ENCODE measurements at places on chromosomes 2 and 18.

DNA sequence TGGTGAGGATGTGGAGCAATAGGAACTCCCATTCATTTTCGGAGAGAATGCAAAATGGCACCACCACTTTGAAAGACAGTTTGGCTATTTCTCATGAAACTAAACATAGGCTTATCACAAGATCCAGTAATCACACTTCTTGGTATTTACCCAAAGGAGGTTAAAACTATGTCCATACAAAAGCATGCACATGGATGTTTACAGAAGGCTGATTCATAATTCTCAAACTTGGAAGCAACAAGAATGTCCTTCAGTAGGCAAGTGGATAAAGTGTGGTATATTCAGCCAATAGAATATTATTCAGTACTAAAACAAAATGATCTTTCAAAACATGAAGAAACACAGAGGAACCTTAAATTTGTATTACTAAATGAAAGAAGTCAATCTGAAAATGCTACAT, 440.6 kb downstream of the FBXO15 start:
- no peak for DNase-seq

GRCh38 chr2:220090050-220090449, 462.6 kb downstream of the SLC4A3 start:
- DNase-seq, result no peak

- no peak for DNase-seq
Measured at GRCh38 chr2:168300460-168300859, 53.1 kb upstream of the STK39 start.

GRCh38 chr18:12791610-12792009, 88.8 kb downstream of the PSMG2 start:
- DNase-seq, result no peak

GRCh38 chr2:2286592-2286991, 44.5 kb downstream of the MYT1L start:
- DNase-seq, result no peak

GRCh38 chr2:102004581-102004980, 12.8 kb downstream of the IL1R2 start:
- DNase-seq, result no peak

- DNase-seq, result peak; percentile 6
Measured at GRCh38 chr2:189142893-189143759, 36.4 kb downstream of the COL5A2 start.

DNA sequence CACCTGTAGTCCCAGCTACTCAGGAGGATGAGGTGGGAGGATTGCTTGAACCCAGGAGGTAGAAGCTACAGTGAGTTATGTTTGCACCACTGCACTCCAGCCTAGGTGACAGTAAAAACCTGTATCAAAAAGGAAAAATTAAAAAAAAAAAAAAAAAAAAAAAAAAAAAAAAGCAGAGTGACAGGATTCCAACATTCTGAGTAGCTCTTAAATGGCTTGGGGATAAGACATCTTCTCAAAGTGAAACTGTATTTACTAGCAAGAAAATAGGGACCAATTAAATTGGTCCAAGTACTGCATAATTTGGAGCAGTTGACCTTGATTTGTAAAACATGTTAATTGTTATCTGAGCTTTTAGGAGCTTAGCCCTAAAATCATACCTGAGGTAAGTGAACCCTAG, 65.7 kb upstream of the TMEM247 start:
- no peak for DNase-seq

- DNase-seq, result no peak
Measured at GRCh38 chr2:207472343-207473048, 57.3 kb upstream of the CREB1 start.

DNA sequence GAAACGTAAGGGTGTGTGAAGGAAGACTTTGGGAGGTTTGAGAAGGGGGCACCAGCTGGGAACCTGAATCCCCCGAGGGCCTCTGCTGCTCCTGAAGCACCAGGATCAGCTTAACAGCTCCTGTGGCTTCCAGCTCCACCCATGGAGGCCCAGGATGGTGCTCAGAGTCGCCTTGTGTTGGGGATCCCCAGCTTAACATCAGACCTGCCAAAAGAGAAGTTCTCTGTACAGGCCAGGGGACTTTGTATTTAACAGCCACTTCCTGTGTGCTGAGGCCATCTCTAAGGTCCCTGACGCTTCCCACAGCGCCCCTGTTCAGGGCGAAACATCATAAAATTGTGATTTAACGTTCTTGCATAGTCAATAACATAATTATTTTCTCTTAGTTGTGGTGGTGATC, 77.5 kb downstream of the NCK2 start:
- no peak for DNase-seq

- no peak for DNase-seq
Measured at GRCh38 chr2:98907966-98908905, 27.8 kb downstream of the CRACDL start.

DNA sequence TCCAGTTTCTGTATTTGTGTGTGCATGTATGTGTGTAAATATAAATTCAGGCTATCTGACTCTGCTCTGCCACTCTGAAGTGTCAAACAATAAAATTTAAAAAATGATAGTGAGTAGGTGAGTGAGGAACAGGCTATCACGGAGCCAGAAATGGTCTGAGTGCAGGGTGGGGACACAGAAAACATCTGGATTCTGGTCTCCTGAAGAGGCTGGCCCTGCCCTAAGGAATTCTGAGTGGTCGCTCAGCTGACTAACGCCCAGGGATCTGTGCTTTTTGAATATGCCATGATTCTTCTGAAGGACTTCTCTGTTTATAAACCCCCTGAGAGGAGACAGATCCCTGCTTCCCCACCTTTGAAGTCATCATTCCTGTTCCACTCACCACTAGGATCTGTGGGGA, 353.9 kb upstream of the GYPC start:
- DNase-seq, result no peak

DNA sequence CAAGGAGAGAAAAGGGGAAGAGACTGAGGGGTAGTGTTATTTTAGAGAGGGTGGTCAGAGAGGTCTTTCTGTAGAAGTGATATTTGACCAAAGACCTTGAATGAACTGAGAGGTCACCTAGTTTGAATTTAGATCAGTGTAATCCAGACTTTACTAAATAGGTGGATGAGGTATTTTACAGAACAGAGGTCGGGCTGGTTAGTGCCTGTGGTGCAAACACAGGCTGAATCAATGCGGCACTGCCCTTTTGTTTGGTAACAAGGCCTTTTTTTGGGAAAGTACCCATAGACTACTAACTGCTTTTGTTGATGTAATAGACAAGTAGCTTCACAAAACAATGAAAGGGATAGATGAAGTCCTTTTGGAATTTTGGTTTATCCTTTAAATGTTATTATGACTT, 15.9 kb downstream of the RAPGEF4 start:
- DNase-seq, result no peak

DNA sequence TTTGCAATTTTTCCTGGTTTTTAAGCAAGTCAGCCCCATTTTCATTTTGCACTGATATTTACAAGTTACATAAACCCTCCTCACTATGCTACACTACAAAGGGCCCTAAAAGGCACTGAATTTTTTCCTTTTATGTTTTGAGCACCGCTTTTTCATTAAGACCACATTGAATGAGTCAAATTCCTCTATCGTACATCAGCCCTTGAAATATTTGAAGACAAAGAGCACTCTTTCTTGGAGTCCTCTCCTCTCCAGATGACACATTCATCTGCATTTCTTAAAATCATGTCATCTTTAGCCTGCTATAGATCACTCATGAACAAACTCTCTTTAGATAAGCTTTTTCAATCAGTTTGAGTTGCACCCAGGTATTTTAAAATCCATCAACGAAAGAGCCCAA, 306.6 kb upstream of the SOX11 start:
- no peak for DNase-seq

DNA sequence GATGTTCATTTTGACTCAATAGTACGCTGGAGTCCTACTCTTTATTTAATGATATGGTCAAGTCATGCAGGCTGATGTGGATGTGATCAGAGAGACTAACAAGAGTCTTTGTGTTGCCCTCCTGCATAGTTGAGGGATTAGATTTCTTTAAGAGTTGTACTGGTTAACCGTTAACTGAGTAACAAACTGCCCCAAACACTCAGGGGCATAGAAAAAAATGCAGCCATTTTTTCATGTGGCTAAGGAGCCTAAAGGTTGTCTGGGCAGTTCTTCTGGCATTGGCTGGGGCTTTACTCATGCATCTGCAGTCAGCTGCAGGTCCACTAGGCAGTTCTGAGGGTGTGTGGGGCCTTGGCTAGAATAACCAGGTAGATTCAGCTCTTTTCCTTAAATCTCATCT, 32.5 kb downstream of the DOCK10 start:
- no peak for DNase-seq

DNA sequence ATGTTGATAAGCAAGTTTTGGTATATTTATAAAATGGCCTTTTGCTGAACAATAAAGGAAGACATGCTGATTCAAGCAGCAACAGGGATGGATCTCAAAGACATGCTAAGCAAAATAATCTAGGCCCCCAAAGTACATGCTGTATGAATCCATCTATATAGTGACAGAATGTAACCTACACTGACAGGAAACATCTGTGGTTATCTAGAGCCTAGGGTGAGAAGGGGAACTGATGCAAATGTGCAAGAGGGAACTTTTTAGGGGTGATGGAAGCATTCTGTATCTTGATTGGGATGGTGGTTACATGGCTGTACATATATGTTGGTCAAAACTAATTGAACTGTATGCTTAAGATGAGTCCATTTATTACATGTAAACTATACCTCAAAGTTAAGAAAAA, 24.2 kb downstream of the CNRIP1 start:
- no peak for DNase-seq

GRCh38 chr18:37578886-37579513, 13.4 kb upstream of the CELF4 start:
- DNase-seq, result no peak

GRCh38 chr18:11663439-11664029, 25.5 kb upstream of the GNAL start:
- no peak for DNase-seq

DNA sequence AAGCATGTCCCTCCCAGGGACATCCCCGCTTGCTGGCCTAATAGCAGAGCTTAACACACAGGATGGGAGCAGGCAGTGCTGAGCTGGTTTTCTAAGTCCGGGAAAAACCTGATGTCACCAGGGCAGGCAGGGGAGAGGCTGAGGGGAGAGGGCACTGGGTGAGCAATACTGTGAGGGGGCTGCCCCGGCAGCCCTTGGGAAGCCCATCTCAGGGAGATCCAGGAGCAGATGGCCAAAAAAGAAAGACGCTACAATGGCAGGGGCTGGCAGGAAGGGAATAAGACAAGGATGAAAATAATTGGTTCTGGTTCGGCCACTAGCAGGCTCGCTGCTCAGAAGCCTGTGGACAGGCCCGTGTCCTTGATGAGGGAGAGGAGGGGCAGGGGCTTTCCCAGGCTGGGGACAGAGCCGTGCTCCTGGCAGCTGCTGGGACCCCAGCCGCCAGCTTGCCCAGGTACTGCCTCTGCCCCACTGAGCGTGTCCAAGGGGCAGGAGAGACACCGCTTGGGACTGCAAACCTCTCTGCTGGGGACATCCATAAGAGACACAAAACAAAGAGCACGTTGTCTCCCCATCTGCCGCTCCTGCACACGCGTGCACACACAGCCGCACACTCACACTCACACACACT, 30.2 kb downstream of the SMAD7 start:
- no peak for DNase-seq

DNA sequence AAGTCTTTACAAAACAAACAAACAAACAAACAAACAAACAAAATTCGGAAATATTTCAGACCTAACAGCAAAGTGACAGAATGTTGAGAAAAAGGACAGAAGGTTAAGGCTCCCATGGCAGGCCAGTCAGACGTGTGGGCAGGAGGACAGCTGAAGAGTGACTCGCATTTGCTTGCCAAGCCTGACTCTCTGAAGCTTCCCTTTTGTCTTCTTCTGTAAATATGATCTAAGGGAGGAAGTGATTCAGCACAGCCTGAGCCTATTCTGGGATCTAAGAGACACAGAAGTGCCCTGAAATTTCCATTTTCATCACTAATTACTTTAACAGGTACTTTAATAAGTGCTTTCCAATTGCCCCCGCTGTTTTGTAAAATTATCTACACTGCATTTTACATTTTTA, 134.0 kb upstream of the LYPD1 start:
- DNase-seq, result no peak

DNA sequence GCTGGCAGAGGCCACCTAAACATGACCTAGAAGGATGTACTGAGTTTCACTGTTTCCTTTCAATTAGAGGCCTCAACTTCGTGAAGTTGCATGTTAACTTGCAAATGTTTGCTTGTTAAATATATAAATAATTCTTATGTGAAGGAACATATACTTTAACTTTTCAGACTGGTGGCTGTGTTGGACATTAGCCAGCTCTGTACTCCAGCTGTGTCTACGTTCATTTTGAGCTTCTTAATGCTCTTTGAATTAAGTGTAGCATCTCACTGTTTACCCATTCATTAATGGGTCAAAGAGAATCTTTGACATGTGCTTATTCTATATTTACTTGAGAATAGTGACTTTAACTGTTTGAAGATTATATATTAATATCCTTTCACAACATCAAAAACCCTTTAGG, 823.2 kb upstream of the ID2 start:
- DNase-seq, result no peak

GRCh38 chr2:28746429-28747111, 5.1 kb upstream of the PPP1CB start:
- DNase-seq, result no peak

- DNase-seq, result no peak
Measured at GRCh38 chr2:216108310-216108966, 710 bp upstream of the XRCC5 start.

- no peak for DNase-seq
Measured at GRCh38 chr18:10715791-10716190, 190.0 kb downstream of the NAPG start.

DNA sequence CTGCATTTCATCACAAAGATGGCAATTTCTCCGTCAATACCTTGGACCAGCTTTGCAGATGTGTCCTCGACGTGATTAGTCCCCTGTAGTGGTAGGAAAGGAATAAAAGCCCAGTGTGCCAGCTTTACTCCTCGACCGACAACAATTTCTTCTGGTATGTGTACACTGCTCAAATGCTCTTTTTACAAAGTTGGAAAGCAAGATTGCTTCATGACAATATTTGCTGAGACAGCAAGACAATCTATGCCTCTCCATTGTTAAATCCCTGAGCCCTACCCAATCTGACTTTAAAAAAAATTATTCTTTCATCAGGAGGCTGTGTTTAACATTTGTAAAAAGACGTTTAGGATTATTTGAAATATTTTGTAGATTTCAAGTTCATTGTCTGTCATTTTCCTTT, 27.6 kb upstream of the ZEB2 start:
- DNase-seq, result no peak

GRCh38 chr2:120761911-120762310, 26.2 kb downstream of the GLI2 start:
- no peak for DNase-seq

DNA sequence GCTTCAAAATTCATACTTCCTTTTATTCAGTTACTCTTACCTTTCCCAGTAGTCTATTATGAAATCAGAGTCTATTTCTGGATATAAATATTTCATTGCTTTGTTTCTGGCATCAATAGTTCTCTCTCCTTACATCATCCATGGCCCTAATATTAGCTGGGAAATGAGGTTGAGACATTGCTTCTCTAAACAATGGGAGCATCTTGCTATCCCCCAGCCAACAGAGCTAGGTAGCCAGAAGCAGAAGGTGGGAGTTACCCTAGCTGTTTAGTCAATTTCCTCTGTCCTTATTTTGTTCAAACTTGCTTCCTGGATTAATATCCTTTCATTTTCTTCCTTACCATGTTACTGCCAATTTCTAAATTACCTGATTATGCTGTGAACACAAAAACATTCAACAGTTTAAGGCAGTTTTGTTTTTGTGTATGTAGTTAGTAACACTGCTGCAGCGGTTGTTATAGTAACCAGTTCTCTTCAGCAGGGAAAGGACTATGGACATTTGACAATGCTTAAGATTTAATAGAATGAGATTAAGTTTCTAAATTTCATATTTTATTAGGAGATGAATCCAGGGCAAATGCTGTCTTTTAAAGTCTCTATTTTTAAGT, 160.5 kb upstream of the KCNJ3 start:
- no peak for DNase-seq

Measured in stimulated activated CD8-positive, alpha-beta memory T cell treated with anti-CD3 and anti-CD28 coated beads, Interleukin-15, amount 100 ng/mL, for 4 hours (primary cell).